NCI-H1092 (cell line): ENCODE measurements at places on chromosomes 2 and 18.

- DNase-seq = no peak
Observed at GRCh38 chr2:209422191-209422754, 1.6 kb upstream of the MAP2 start.

- no peak for DNase-seq
Observed at GRCh38 chr18:43506935-43507334, 229.6 kb upstream of the SYT4 start.

GRCh38 chr2:36389091-36389564, 33.5 kb downstream of the CRIM1 start:
- DNase-seq = no peak

DNA sequence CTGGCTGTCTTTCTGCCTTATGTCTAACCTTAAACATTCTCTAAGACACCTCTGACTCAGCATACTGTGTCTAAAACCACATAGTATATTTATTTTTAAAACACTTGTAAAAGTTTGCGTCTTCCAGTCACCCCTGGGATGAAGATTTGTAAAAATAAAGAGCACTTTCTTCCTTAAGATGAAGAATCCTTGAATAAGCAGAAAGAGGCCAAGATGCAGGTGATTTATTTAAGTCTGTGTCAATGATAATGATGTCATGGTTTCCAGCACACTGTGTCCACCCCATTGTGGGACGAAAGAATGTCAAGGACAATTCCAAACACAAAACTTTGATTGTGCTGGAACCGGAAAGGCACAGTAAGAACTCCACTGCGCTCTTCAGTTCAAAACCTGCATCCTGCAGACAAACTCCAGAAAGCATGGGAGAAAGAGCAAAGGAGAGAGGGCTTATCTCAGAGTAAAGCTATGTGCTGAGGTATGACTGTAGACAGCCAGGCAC, 92.9 kb downstream of the ZEB2 start:
- DNase-seq = no peak

GRCh38 chr2:160334028-160334741, 134.1 kb upstream of the ITGB6 start:
- no peak for DNase-seq

DNA sequence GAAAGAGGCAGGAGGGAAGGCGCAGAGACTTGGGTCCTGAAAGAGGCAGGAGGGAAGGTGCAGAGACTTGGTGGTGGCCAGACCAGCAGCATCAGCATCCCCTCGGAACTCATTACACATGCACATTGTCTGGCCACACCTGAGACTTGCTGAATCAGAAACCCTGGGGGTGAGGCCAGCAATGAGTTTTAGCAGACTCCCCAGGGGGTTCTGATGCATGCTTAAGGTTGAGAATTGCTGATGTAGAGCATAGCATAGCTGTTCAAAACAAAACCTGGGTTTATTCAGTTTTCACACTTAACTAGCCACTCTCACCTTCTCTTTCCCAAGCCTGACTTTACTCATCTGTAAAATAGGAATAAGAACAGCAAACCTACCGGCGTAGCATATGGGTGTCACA, 122.9 kb downstream of the MRO start:
- DNase-seq = no peak

DNA sequence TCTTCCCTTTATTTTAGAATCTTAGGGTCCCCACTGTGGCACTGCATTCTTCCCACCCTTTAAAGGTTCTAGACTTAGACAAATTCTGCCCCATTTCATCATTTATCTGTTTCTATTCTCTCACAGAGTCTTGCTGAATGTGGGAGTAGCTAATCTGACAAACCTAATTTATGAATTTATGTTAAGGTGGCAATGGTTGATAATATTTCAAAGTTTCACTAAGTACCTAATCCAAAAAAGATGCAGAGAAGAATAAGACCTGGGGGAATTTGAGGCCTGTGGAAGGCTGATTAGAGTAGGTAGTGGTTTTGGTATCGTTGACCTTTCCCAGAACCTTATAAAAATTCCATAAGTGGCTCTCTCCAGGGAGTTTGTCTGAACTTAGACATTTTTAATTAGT, 18.0 kb downstream of the KCNE4 start:
- no peak for DNase-seq

- no peak for DNase-seq
Observed at GRCh38 chr2:40558761-40559160, 106.9 kb upstream of the SLC8A1 start.

DNA sequence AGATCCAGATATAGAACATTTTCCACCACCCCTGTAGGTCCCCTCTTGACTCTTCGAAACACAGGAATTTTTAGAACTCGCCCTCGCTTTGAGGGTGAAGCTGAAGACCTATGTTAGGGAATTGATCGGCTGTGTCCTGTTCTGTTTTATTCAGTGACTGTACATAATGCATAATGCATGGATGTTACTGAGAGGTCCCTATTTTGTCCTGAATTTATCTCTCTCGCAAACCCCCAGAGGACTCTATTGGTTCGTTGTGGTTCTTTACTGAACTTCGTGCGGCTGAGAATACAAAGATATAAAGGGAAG, 431 bp upstream of the EIF5B start:
- DNase-seq = no peak

DNA sequence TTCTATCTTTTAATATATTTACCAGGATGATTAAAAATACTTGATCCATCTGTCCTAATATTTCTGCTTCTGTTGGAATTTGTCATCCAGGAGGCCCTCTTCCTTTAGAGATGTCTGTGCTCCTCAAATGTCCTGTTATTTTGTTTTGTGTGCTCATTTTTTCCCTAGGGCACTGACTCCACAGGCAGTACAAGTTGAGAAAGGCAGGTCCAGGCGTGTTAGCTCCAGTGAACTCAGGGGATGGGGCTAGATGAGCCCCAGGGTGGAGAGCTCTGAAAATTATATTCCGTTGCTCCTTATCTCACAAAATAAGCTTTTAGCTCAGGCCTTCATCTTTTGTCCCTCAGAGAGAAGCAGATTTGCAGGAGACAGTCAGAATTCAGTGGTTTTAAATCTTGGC, 105.7 kb downstream of the SLC4A3 start:
- DNase-seq = no peak

- no peak for DNase-seq
Observed at GRCh38 chr2:200795028-200795440, 16.7 kb upstream of the BZW1 start.

- DNase-seq = no peak
Observed at GRCh38 chr2:43427032-43427424, 168.8 kb downstream of the THADA start.

DNA sequence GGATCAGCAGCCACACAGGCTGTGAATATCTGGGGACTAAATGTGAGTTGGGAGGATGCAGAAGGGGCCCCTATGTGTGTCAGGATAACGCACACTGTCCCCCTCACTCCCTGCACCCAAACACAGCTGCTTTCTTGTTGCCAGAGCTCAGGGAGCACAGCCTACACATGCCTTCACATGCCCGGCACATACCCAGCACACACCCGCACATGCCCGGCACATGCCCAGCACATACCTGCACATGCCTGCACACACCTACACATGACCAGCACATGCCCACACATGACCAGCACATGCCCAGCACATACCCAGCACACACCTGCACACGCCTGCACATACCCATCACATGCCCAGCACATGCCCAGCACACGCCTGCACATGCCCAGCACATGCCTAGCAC, 75.6 kb downstream of the TPO start:
- DNase-seq = no peak

- no peak for DNase-seq
Observed at GRCh38 chr2:8633735-8634313, 48.0 kb upstream of the ID2 start.

GRCh38 chr18:5894611-5895298, 567 bp downstream of the TMEM200C start:
- no peak for DNase-seq

GRCh38 chr2:79734518-79734917, 221.7 kb downstream of the CTNNA2 start:
- DNase-seq = no peak

DNA sequence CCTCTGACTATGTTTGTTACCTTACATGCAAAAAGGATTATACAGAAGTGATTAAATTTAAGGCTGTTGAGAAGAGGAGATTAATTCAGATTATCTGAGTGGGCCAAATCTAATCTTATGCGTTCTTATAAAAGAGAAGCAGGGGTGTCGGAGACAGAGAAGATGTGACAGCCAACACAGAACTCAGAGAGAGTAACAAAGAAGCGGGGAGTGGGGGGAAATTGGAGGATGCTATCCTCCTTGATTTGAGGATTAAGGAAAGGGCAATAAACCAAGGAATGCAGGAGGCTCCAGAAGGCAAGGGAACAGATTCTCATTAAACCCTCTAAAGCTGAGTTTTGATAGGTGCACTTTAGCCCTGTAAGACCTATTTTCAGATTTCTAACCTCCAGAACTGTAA, 291.3 kb upstream of the REG3G start:
- no peak for DNase-seq

- DNase-seq = no peak
Observed at GRCh38 chr2:8587251-8587791, 94.5 kb upstream of the ID2 start.

- no peak for DNase-seq
Observed at GRCh38 chr18:48061781-48062570, 131.5 kb upstream of the SMAD2 start.

GRCh38 chr18:48833701-48834412, 116.9 kb downstream of the SMAD7 start:
- no peak for DNase-seq

- DNase-seq = no peak
Observed at GRCh38 chr2:37855283-37856041, 69.6 kb upstream of the RMDN2 start.

DNA sequence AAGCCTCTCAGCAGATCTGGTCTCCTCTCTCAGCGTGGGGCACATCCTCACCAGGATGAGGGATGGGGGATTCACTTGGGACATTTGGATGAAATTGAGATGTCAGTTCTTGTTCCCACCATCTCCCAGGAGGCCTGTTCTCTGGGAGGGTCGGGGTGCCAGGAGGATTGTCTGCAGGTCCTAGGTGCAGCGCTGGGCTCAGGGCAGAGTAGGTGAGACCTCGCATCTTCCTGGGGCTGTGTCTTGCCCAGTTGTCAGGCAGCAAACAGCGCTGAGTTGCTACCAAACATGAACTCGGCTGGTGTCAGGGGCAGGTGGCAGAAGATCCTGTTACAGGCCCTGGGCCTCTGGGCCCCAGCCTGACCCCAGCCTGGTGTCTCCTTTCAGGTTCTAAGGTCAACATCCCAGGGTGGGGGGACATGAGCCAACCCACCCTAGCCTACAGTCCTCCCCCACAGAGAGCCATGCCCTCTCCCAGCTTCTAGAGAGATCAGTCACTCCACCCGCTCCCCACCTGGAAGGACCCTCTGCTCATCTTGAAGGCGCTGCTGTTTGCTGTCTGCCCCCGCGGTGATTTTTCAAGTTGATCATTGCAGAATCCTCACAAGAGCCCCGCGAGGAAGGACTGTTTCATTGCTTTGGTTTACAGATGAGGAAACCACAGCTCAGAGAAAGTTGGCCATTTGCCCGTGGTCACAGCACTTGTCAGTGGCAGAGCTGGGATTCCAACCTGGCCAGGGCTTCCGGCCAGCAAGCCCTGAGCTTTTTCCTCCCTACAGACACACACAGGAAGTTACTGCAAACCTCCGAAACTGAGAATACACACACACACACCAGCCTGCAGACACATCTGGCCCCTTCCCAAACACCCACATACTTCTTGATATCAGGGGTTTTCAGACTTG, 83.9 kb downstream of the STPG4 start:
- DNase-seq = no peak

GRCh38 chr2:241458687-241459086, 49.7 kb downstream of the STK25 start:
- no peak for DNase-seq
